Renal cortical epithelial cell (primary cell): ENCODE measurements at places on chromosomes 6 and 20.

- DNase-seq: no peak
Observed at GRCh38 chr6:165960695-165961094, 207.0 kb downstream of the TBXT start.

DNA sequence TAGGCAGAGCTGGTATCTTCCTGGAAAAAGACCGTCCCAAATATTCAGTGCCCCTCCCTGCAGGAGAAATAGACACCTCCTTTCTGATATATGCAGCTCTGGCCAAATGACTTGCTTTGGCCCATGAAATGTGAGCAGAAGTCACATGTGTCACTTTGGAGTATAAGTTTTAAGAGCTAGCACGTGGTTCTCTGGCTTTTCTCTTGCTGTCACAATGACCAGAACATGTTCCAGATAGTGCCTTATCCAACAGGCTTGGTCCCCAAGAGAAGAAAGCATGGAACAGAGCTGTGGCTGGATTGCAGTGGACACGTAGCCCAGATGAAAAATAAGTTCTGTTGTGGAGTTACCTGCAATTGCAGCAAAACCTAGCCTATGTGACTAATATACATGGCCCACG, 40.4 kb downstream of the UNC5CL start:
- no peak for DNase-seq

DNA sequence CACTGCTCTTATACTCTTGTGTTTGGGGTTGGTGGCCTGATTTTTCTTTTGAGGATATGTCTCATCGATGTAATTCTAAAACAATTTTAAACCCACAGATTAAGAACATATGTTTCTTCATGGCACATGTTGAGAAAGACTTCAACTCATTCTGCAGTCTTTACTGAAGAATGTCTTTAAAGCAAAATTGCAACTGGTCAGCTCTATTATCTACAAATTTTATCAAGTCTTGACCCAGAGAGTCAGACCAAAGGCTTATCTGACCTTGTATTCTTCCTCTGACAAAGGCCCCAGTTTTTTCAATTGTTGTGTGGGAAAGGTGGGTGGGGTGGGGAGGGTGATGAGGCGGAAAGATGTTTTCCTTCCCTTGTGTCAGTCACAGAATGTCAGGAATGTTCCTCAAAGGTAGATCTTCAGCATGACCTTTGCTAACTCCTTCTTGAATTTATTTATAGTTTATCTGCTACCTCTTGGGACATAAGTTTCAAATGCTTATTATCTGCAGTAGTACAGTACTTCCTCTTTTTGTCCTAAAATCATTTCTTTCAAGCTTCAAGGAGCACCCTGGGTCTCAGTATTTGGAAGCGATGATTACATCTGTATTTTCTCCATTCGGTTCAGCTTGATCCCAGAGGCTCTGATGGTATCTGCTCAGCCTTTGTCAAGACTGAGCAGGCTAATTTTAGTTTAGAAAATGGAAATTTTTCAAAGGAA, 63.2 kb upstream of the TIAM2 start:
- peak; percentile 42 for DNase-seq

- DNase-seq: peak; percentile 49
Observed at GRCh38 chr20:32336918-32337347, 21.2 kb upstream of the ASXL1 start.

DNA sequence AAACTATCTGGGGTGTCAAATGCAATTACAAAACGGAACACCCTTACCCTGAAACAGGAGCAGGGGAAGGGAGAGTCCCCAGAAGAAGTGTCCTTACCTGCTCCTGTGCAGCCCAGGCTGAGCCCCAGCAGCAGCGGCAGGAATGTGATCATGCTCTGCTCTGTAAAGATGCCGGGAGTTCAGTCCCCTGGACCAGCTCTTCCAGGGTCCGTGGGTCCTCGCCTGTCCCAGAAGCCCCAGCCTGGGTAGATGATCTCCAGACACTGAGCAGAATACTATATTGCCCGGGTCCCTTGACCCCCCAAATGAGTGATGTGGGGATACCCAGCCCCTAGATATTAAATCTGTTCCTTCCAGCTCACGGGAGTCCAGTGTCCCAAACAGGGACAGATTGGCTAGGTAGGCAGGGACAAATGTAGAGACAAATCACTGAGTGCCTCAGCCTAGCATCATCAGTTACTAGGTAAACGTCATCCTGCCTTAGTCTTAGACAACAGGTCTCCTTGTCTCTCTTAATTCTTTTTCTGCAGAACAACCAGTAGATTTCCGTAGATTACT, at the start of gene HLA-DMB:
Gene HLA-DMB (minus strand): TSS at position 373 of the 558 bp plus-strand sequence. CDS start 221 bp downstream, at position 152.
- peak; percentile 93 for DNase-seq

DNA sequence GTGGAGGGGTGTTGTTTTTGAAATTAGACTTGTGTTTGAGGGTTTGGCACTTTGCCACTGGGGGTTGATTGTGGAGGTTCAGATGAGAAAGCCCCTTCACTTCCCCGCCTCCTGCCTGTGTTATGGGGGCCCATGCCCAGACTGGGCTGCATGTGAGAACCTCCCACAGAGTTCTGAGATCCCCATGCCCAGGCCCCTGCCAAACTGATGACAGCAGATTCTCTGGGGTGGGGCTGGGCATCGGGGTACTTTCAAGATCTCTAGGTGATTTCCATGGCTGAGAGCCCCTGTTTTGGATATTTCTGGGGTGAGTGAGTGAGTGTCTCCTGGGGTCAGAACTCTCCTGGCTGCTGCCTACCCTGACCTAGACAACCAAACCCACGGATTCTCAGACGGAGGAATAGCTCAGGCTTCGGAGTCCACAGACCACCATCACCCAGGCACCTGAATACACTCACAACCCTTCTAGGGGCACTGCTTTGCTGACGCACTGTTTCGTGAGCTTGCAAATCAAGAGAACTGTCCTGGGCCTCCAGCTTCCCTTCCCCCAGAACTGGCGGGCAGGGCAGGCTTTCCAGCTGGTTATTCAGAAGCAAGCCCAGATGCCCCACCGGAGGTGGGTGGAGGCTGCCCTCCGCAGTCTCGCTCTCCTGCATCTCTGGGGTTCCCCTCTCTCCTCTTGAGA, 6.3 kb downstream of the BCAS1 start:
- DNase-seq: no peak

GRCh38 chr6:18985061-18985460, 597.9 kb downstream of the RNF144B start:
- no peak for DNase-seq

- DNase-seq: peak; percentile 26
Observed at GRCh38 chr6:165245287-165245686, 64.1 kb downstream of the C6orf118 start.

DNA sequence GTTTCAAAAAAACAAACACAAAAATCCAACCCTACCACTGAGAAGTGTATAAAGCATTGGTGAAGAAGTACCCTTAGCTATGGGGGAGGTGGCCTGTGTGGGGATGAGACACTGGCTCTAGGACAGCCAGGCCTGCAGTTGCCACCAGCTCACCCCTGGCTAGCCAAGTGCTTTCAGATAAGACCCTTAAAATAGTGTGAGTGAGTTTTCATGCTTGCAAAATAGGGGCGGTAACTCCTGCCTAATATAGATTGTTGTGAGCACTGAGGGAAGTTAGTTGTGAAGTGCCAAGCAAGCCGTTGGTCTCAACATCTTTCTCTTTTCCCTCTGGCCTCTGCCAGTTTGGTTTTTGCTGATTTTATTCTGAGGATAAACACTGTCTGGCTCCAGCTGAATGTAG, 11.3 kb downstream of the PPP1R3G start:
- no peak for DNase-seq

GRCh38 chr6:140253096-140253495, 878.6 kb upstream of the CITED2 start:
- DNase-seq: no peak

GRCh38 chr6:10522929-10523573, 1.9 kb downstream of the GCNT2 start:
- peak; percentile 79 for DNase-seq

DNA sequence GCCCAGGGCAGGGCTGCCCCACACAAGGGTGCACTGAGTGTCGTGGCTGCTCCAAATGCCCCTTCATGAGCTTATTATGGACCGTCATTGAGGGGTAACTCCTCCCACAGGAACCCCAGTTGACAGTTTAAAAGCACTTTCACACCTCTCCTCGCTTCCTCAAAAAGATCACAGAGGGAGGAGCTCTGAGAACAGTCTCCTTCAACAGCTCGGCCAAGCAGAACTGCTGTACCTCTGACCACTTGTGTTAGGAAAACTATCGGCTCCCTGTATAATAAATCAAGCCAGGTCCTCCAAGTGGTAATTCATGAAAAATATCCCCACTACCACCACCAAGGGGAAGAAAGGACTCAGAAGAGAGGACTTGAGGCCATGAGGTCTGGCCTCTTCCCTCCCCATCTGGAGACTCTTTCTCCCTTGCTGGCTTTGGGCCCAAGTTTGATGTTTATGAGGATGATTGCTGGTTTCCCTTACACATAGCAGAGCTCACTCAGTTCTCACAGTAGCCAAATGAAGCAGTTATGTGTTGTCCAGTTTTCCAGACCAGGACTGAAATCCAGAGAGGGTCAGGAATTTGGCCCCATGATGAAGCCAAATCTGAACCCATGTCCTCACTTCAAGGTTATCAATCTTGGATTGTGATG, 8.7 kb downstream of the SNX21 start:
- DNase-seq: no peak

GRCh38 chr6:7106215-7106751, 1.5 kb upstream of the RREB1 start:
- no peak for DNase-seq

- peak; percentile 2 for DNase-seq
Observed at GRCh38 chr6:86937219-86938079, at the start of gene HTR1E. HTR1E (plus strand) TSS chr6:86937528; CDS start chr6:87015335, 77,807 bp downstream.

GRCh38 chr6:98845211-98846020, 11.0 kb downstream of the POU3F2 start:
- peak; percentile 58 for DNase-seq

DNA sequence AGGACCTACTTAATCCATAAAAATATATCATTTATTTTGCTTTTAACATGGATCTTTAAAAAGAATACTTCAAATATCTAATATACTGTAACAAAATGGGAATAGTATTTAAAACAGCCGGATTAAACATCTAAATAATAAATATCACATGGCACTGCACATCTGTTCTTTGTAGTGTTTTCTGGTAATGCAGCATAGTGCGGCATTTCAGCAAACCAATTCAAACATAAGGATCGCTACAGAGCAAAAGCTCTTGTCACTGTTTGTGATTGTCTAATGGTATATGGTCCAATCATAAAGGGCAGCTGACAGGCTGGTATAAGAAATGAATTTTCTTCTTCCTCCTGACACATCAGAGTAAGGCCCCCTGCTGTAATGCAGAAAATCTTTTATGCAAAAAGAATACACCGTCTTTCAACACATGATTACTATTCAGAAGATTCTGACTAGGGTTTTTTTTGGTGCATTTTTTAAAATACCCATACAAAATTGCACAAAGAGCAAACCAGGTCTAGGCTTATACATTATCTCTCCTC, 40.0 kb upstream of the POU3F2 start:
- no peak for DNase-seq

DNA sequence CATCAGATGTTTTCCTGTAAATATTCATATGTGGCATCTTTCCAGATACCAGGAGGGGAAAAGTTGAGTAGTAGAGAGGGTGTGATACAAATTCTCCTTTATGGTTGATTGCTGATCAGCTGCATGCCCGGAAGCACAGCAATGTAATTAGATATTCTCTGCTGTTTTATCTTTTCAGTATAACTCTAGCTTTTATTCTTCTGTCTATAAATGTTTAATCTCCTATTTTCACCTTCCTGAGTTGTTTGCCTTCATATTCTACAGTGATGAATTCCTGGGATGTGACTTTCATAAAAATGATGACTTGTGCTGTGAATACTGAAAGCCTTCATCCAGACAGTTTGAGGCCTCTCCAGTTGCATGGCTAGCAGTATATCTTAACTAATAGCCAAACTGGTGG, 53.7 kb downstream of the SH3BGRL2 start:
- DNase-seq: peak; percentile 38

DNA sequence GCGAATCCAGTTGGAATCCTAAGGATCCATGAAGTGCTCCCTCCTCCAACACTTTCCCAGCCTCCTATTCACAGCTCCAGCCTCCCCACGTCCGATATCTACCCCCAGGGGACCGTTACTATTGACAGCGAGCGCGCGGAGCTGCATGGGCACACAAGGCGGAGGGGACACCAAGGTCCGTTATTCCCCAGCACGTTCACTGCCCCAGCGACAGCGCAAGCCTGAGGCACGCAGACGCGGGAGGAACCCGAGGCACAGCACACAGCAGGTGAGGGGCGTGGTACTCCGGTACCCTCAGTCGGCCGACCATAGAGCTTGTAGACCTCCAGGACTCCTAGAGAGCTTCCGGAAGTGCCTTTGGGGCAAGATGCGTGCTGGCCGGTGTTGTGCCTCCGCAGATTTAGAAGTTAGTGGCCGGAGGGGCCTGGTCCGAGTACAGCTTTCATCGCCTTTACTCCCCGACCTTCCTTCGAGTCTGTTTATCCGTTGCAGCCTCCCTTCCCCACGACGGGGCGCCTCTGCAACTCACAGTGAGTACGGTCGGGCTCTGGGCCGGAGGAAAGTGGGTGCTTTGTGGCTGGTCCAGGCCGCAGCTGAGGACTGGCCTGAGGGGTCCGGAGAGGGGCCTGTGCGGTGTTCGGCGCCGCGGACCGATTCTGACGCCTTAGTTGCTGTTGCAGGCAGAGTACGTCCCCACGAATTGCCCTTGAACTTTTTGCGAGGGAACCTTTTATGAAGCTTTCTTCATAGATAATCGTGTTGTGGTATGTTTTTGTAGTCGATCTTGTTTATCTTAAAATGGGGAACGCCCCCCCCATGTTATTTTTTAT, at the start of gene ZKSCAN8:
Gene ZKSCAN8 (plus strand): TSS at position 384 of the 830 bp plus-strand sequence. CDS start 6,525 bp downstream, outside the sequence.
- peak; percentile 80 for DNase-seq

DNA sequence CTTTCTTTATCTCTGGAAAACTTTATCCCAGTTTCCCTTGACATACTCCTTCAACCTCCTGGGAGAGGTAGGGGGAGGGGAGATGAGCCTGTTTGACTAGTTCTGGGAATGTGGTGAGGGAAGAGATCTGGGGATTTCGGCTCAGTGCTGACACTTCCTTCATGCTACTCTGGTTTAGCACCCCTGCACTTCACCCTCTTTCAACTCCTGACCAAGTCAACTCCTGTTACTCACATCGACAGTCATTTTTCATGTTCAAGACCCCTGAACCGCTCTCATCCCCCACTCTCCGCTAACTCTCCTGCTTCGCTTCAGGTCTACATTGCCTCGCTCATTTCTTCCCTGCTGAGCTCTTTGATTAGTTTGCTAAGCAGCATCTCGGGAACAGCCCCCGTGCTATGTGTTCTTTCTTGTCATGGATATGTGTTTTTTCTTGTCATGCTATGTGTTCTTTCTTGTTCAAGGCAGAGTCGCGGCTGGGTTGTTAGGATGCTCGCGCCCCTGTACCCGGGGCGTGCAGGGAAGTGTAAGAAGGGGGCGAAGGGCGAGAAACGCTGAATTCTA, 16.6 kb upstream of the TRIM27 start:
- DNase-seq: peak; percentile 57

GRCh38 chr6:43516367-43516696, 394 bp downstream of the YIPF3 start:
- no peak for DNase-seq

DNA sequence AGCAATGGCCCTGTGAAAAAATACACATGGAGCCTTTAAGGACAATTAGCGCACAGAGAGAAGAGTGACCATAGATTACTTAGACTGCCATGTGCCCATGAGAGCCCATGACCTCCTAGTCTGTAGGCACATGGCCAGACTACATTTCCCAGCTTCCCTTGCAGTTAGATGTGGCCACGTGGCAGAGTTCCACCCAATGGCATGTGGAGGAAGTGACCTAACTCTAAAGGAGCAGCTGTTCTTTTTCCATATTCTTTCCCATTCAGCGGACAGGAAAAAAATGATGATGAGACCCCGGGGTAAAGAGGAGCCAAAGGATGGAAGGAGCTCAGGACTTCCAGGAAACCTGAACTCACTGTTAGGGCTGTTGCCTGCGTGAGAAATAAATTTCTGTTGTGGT, 116.6 kb downstream of the CBLN4 start:
- DNase-seq: no peak

GRCh38 chr6:79668381-79668780, 37.3 kb downstream of the SH3BGRL2 start:
- no peak for DNase-seq
